ENCODE measurements at places on chromosomes 16 and 17.

- no peak for DNase-seq
Measured at GRCh38 chr16:24918641-24919040, 72.9 kb downstream of the SLC5A11 start.

GRCh38 chr16:69691980-69692911, 34.1 kb downstream of the NQO1 start:
- no peak for DNase-seq

- DNase-seq, result no peak
Measured at GRCh38 chr17:78082988-78083387, 45.6 kb downstream of the TMC6 start.

DNA sequence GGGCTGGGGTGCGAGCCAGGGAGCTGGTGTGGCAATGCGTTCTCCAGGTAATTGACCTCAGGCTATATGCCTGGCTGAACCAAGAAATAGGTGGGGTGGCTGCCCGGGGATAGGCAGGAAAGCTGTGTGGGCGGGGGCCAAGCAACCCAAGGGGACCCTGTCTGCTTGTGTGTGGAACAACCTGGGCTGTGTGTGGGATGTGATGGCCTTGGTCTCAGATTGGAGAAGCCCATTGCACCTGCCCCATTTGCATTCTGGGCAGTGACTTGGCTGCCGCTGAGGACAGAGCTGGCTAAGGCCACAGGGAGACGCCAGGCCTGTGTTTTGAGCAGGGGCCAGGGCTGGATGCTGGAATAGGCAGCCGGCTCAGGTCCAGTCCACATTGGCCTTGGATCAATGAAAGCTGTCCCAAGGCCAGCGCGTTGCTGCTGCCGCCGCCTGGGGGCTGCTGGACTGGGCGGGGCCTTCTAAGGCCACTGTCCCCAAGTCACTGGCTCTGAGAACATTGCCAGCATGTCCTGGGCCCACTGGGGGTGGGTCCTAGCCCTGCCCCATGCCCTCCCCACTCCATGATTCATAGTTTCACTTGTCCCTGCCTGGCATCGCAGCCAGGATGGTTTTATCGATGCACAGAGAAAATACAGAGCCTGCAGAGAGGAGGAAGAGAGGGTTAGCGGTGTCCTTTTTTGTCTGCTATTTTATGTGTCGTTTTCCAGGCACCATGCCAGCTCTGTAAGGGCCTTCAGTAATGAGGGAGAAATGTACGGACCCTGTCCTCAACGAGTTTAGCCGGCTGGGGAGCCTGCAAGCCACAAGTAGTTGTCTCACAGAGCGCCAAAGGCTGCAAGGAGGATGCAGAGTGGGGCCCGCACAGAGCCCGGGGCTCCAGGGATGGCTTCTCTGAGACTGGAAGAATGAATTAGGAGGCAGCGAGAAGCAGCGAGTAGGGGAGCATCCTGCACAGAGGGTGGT, 43.9 kb downstream of the NKD1 start:
- no peak for DNase-seq

- no peak for DNase-seq
Measured at GRCh38 chr17:77676237-77676661, 282.3 kb upstream of the TNRC6C start.

DNA sequence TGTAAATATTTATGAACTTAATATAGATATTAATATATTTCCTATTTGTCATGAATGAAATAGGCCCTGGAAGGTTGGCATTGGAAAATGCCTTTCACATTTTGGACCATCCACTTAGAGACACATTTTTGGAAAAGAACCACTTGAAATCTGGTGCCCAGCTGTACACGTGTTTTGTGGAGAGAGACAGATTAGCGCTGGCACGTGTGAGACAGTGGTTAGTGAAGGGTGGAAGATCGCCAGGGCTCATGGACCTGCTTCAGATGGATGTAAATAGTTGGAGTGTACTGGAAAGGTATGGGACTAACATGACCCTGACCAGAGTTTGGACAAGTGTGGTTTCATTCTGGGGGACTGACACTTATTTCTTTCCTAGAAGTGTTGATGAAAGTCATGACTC, 222.9 kb downstream of the PRKCA start:
- DNase-seq, result no peak

- peak; percentile 44 for DNase-seq
Measured at GRCh38 chr16:71426069-71426879, 15.6 kb downstream of the TLE7 start.

GRCh38 chr17:48540213-48540612, 4.7 kb downstream of the HOXB2 start:
- no peak for DNase-seq

DNA sequence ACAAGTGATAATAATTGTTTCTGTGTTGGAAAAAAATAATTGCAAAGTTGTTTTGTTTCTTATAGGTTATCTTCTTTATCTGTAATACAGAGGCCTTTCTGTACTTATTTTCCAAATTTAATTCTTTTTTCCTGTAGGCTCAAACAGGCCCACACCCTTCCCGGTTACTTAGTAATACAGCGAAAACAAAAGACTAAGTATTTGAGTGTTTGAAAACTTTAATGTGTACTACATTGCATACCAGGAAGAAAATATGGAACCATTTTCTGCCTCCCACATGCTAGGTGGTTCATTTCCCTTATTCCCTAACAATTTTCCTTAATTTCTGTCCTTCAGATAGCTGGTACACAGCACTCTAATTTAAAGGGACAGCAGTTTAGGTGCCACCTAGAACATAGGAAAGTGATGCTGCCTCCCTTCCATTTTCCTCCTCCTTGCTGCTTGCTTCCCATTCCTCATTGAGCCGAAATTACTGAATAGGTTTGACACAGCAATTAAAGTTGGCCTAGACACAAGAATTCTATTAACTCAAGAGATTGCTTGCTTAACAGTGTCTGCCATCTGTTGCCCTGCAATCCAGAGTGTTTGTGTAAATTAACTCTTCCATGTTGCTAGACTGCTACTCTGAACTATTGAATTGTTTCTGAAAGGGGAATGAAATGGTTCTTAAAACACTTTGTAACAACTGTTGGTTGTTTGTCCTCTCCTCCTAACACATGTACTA, 24.2 kb downstream of the CYB5B start:
- DNase-seq, result no peak

DNA sequence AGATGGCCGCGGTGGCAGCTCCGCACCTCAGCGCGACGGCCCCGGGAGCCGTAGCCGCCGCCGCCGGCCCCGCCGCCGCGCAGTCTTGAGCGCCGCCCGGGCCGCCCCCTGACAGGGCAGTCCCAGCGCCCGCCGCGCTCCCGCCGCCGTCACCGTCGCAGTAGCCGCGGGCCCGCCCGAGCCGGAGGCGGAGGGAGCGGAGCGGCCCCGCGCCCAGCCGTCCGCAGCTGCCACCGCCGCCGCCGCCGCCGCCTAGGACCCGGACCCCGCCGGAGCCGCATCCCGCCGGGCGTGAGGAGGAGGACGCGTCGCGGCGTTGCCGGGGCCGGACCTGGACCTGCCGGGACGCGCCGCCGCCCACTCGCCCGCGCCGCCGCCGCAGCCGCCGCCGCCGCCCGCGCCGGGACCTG, 218 bp downstream of the TNRC6C start:
- no peak for DNase-seq

DNA sequence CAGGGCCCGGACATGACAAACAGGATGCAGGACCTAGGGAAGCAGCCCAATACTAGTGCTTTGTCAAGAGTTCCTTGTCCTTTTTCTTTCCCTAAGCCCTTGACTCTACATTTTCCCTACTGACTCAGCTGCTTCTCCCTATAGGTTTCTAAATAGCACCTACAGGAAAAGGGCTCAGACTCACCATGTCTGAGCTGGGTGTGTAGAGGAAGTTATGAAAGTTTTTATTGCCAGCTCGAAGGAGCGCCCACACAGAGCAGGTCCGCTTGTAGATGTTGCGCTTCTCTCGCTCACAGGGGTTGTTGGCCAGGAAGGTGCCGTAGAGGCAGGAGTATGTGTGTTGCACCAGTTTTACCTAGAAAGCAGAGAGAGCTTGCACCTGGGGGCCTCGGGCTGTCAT, 10.6 kb downstream of the MTMR4 start:
- no peak for DNase-seq

DNA sequence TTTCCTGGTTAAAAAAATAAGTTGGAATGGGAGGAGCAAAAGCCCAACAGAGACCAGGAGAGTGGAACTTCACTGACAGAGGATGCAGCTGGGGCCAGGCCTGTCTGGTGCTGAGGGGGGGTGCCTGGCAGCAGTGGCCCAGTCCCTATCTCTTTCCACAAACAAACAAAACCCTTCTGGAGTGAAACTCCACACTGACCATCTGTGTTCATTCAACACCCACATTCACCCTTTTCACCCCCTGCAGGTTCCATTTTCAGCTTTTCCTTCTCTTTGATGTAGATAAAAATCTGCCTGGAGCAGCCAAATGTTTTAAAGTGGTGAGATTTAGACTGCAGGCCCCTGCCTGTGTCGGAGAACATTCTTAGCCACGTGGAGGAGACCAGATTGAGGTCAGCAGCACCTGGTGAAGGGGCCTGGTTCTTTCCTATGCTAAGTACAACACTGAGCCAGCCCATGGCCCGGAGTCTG, 161.4 kb upstream of the CDH11 start:
- DNase-seq, result no peak

GRCh38 chr17:30524847-30525246, 47.6 kb downstream of the GOSR1 start:
- DNase-seq, result no peak

GRCh38 chr16:87543436-87544191, 50.8 kb upstream of the ZCCHC14 start:
- DNase-seq, result no peak

DNA sequence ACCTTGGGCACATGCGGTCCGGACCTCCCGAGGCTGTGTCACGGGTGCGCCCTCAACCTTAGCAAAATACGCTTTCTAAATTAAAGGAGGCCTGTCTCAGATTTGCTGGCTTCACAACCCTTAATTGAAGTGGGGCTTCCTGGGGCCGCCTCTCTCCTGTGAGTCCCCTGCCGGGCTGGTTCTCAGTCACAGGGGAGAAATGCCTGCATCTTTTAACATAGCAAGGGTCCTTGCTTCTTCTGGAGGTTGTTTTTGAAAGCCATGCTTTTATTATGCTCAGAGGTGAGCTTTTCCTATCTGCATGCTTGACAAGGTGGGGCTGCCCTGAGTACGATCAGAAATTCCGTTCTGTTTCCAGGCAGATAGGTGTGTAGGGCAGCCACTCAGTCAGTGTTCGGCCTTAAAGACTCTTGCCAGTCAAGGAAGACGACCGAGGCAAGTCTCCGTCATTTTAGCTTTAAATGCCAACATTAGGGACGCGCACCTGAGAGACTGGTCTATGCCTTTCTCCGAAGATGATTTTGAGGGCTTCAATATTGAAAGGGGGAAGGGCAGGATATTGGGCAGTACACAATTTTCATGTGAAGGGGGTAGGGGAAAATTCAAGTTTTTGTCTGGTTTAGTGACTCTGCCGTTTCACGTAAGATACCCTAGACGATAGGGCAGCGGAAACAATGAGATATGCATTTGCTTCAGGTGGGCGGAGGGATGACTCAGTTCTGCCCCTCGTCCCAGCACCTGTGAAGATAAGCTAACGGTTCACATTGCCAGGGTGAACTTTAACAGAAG, 5.5 kb upstream of the SLC7A5 start:
- DNase-seq, result no peak

- DNase-seq, result peak; percentile 90
Measured at GRCh38 chr16:80197741-80198201, 343.0 kb upstream of the DYNLRB2 start.

DNA sequence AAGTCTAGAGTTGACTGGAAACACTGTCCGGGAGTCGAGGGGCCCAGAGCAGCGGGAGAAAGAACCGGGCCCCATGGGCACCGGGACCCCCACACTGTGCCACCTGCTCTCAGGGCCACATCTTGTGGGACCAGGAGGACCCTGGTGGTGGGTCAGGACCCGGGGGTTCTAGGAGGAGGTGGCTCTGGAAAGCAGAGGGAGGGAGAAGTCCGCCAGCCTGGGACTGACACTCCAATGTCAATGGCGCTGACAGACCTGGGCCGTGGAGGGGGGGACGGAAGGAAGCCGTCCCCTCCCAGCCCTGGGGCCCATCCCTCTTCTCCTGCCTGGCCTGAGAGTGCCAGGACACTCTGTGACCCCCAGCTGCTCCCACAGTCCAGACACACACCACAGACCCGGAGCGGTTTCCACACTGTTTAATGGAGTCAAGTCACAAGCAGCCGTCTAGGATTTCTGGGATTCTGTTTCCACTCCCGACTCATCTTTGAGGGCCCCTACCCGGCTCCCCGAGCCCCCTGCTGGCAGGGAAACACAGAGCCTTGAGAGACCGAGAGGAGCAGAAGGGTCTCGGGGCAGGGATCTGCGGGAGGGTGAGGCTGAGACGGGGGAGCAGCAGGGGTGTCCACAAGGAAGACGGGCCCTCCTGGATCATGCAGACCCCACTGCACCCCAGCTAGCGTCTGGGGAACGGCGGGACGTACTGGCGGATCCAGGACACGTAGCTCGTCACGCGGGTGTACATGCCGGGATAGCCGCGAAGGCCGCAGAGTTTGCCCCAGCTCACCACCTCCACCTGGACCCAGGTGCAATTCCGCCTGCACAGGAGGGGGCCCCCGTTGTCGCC, 23.5 kb upstream of the UBE2I start:
- no peak for DNase-seq

GRCh38 chr17:74354123-74354522, 7.5 kb downstream of the BTBD17 start:
- no peak for DNase-seq

GRCh38 chr17:49280918-49281317, 50.3 kb upstream of the PHOSPHO1 start:
- DNase-seq, result no peak

DNA sequence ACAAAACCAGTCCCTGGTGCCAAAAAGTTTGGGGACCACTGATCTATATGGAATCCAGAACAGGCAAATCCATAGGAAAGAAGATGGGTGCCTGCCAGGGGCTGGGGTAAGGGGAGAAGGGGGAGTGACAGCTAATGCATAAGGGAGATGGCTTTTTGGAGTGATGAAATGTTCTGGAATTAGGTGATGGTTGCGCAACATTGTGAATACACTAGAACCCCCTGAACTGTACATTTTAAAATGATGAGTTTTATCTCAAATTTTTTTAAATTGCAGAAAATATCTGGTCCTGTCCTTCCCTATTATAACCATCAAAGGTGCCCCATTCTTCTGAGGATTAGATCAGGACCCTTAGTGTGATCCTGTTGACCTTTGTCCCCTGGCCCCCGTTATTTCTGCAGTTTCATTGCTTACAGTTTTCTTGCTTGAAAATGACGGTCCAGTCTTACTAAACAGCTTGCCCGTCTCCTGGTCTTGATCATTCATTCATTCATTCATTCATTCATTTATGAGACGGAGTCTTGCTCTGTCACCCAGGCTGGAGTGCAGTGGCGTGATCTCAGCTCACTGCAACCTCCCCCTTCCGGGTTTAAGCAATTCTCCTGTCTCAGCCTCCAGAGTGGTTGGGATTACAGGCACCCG, 4.6 kb downstream of the BCO1 start:
- DNase-seq, result no peak

- no peak for DNase-seq
Measured at GRCh38 chr16:74942977-74943918, 41.7 kb downstream of the WDR59 start.

GRCh38 chr17:13030459-13031300, 12.9 kb upstream of the ELAC2 start:
- peak; percentile 68 for DNase-seq

GRCh38 chr17:53548252-53548651, 274.5 kb upstream of the KIF2B start:
- DNase-seq, result no peak

GRCh38 chr16:52089476-52089875, 457.5 kb downstream of the TOX3 start:
- DNase-seq, result no peak

Measured in fibroblast of skin of left biceps (primary cell).